ENCODE measurements at places on chromosomes 1 and 21.

DNA sequence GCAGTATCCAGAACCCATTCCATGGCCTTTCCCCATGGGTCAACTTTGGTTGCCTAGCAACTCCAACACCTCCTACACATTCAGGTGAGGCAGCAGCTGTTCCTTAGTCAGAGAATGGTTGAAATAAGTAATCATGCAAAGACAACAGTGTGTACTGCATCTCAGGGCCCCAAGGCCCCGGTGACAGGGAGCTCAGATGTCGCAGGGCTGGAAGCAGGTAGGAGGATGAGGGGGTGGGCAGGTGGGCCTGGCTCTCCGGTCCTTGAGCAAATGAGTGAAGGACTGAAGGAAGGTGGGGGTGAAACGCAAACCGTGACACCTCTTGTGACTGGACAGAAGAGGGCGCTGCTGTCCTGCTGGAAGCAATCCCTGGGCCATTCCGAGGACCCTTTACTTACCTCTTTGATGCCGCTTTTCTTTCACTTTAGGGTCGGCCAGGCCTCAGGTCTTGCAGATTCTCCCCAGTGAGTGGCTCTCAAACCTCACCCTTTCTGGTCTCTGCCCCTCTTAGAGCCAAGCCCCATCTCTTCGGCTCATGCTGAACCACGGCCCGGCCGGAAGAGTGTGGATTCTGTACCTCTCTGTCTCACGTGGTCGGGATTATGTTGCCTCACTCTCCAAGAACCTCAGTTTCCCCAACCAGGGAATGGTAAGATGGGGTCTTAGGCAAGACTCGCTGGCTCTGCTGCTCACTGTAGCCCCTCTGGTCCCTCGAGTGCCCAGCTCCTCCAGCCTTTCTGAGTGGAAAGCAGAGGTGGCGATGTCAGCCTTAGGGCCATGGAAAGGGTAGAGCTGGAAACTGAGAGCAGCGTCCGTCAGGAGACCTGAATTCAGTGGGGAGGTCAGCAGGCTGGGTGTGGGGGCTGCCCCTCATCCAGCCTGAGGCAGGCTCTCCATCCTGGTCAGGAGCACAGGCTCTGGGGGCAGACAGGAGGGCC, 5.6 kb upstream of the KCNA10 start:
- peak; percentile 60 for DNase-seq

DNA sequence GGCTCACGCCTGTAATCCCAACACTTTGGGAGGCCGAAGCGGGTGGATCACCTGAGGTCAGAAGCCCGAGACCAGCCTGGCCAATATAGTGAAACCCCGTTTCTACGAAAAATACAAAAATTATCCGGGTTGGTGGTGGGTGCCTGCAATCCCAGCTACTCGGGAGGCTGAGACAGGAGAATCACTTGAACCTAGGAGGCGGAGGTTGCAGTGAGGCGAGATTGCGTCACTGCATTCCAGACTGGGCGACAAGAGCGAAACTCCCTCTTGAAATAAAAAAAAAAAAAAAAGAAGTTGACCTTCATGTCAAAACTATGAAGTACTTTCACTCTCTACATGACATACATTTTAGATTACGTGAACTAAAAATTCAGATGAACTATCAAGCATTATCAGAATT, 153.7 kb downstream of the COL11A1 start:
- DNase-seq: no peak

DNA sequence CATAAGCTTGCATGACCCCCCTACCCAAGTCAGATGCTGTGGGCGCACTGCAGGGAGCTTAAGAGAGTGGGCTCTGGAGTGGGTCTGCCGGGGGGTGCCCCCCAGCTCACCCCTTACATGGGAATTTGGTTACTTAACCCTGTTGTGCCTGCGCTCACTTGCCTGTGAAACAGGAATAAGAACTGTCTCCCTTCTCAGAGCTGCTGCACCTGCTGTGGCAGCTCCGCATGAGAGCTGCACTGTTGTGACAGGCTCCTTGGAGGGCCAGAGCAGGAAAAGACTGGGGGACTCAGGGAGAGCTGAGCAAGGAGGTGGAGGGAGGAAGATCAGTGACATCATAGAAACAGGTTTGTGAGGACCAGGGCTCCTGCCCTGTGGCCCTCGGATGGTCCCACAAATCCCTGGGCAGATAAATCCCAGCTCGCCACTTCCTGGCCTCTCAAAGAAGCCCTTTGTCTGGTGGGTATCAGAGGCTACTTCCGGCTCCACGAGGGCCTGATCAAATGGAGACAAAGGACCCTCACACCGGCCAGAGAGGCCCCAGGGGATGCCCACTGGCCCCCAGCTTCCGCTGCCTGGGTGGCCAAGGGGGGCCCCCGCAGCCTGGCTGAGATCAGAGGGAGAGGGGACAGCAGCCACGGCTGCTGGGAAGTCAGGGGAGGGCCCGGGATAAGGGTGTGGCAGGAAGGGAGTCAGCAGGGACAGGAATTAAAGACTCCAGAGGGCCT, 28.9 kb upstream of the LAPTM5 start:
- DNase-seq: no peak

GRCh38 chr1:116375148-116375886, 2.3 kb downstream of the ATP1A1 start:
- no peak for DNase-seq

GRCh38 chr21:28283641-28284490, 708.8 kb downstream of the LTN1 start:
- no peak for DNase-seq

- no peak for DNase-seq
Observed at GRCh38 chr1:47568763-47569162, 130.9 kb downstream of the FOXD2 start.

- DNase-seq: no peak
Observed at GRCh38 chr1:157966031-157966537, 27.4 kb upstream of the KIRREL1 start.

- no peak for DNase-seq
Observed at GRCh38 chr21:33767236-33767635, 124.9 kb downstream of the ITSN1 start.

GRCh38 chr21:40837456-40837855, 9.5 kb downstream of the DSCAM start:
- no peak for DNase-seq

GRCh38 chr21:35818597-35818996, 241.7 kb downstream of the SETD4 start:
- no peak for DNase-seq

GRCh38 chr1:24951337-24951736, 21.3 kb upstream of the RUNX3 start:
- no peak for DNase-seq

- DNase-seq: no peak
Observed at GRCh38 chr1:188365874-188366273, 1537.1 kb downstream of the PLA2G4A start.

DNA sequence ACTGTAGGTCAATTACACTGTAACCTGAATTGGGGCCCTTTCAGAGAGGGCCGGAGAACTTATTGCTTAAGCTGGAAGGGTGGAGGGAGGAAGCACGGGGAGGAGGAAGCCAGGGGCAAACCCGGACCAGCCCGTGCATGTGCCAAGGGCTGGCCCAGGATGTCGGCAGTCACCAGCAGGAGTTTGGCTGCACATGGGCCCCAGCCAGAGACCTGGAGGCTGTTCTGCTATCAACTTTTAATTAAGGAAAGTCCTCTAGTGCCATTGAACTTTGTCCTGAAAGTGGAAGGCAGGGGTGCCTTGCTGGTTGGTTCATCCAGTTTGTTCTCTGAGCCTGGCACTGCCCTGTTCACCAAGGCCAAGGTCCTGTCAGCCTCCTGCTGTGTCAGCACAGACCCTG, 200.8 kb upstream of the VAMP3 start:
- DNase-seq: no peak

DNA sequence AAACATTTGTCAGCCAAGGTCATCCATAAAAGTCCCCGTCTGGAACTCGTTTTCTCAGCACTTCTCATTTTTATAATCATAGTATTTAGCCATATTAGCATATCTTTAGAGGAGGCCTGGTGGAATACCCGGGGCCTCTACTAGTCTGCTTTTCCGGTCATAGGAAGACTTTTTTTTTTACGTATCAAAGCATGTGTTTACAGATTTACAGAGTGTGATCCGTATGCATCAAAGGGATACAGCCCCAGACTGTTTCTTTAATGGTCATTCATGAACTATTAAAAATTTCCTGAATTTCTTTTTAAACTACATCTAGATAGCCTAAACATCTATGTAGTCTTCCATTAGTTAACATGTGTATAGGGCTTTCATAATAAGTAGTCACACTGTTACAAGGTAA, 23.5 kb upstream of the DEGS1 start:
- DNase-seq: no peak

DNA sequence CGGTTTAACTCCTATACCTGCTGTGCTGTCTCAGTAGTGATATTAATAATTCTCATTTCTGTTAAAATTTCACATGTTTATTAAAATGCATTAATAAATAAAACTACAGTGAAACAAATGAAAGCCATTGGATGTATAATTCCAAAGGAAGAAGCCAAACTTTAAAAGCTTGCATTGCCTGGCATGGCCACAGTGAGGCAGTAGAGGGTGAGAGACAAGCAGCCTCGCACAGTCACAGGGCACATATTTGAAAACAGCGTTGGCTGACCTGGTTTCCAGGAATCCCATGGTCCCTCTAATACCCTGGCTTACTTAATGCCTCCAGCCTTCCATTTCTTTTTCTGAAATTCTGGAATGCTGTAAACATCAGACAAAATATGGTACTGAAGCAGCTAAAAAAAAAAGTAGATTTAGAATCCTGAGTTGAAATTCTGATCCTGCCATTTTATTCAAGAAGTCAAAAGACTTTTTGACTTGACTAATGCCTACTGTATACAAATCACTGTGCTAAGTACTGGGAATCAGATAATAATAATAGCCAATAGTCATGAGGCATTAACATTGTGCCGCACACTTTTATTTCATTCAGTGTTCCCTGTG, 6.7 kb upstream of the RNASEL start:
- DNase-seq: peak; percentile 81

- no peak for DNase-seq
Observed at GRCh38 chr1:41660570-41661427, 176.3 kb upstream of the EDN2 start.

- no peak for DNase-seq
Observed at GRCh38 chr1:107883562-107883961, 81.4 kb downstream of the VAV3 start.

DNA sequence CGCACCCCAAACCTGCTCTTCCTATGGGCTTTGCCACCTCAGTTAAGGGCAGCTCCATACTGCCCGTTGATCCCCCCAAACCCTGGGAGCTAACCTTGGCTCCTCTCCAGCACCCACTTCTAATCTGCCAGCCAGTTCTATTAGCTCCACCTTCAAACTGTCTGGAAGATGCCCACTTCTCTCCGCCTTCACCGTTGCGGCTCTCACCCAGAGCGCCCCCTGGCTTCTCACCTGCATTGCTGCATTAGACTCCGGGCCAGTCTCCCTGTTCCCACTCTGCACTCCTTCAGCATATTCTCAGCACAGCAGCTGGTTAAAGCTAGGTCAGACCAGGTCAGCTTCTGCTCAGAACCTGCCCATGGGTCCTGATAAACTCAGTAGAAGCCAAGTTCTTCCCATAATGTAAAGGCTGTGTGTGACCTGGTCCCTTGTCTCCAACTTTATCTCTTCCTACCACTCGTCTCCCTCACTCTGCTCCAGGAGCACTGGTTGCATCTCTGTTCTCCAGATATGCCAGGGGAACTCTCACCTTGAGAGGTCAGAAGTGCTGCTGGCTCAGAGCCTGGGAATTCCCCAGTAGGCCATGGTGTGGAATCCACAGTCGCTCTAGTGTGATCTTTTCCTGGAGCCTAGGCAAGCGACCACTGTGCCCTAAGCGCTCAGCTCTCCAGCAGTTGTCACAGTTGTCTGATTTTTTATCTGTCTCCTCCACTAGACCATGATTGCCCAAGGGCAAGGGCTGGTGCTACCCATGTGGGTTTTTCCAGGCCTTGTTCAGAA, 150.3 kb downstream of the HMGB4 start:
- peak; percentile 24 for DNase-seq

DNA sequence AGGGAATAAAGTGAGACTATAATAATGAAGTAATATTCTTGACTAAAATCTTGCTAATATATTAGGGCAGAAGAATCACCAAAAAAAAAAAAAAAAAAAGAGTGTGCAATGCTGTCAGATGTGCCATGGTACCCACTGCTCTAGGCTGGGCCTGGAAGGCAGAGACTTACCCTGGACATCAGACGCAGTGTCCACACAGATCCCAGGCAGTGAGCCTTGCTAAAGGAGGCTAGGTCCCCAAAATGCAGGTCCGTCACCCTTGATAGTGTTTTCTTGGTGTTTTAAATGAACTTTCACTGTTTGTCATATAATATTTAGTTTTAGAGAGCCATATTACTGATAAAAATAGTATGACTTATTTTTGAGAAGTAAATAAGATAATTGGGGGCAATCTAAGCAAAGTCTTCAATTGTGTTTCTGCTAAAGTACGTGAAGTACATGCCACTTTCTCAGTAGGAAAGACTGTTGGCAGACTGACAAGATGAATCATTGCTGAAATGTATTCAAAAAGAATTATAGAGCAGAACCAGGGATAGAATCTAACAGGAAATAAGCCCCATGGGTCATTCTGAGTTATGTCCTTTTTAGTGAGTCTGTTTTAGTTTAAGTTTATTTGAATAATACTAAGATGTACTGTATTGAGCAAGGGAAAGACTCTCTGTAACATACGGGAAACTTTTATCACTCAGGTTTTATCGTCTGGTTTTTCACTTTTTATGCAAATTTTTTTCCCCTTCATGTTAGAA, 74.6 kb upstream of the PDC start:
- no peak for DNase-seq

- no peak for DNase-seq
Observed at GRCh38 chr1:100575406-100575805, 37.5 kb downstream of the GPR88 start.

DNA sequence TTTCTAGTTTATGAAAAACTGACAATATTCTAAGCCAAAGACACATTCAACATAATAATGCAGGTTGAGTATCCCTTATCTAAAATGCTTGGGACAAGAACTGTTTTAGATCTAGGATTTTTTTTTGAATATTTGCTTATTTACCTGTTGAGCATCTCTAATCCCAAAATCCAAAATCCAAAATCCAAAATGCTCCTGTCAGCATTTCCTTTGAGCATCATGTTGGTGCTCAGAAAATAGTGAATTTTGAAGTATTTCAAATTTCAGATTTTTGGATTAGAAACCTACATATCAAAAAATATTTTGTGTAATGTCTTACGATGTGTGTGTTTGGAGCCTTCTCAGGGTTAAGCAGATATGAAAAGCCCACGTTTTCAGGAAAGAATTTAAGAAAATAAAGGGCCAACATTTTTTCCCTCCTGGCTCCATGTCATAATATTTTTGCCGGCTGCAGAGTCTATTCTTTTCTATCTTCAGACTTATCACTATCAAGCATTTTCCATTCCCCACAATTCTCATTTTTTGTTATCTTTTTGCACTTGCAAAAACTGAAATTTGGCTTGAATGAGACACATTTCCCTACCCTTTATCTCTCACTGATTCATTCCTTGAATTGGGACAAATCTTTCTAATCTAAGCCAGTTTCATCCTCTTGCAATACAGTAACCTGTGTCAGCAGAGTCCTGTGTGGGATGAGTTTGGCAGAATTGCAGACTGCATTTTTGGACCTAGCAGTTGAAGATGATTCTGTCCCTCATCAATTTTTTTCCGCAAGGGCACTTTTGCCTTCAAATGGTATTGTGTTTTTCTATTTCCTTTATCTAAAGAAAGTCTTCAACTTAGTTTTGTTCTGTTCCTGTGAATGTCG, 233.9 kb downstream of the DISC1 start:
- DNase-seq: no peak
